ENCODE measurements at places on chromosomes 7 and 10. TPM values are rescaled to one million over a fixed set of nuclear protein-coding genes. Genes with fewer than 3 reads are reported as not detected.
A peak's percentile ranks its signal among the peaks of the same experiment; 100 is the strongest.

DNA sequence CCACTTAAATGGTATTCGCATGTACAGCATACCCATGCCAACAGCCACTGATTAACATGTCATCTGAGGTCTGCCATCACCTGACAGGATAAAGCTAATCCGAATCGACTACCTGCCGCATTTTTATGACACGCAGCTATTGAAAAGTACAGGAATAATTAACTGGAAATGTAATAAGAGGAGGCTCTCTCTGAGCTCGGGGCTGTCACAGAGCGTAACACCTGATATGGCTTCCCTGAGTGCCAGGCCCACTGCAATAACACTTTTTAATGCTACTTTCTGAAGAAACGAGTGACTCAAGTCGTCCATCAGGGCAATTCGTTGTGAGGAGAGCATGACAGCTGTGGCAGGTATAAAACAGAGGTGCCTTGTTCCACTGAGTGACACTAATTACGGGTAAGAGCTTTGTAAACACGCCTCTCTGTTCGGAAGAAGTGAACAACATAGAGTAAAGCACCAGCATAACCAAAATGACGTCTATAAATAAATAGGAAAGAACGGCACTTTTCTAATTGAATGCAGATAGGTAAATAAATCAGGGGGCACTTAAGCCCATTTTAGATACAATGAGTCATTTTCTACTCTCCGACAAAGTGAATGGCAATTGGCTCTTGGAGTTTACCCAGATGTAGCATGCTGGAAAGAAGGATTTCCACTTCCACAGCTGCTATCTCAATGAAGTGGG, 56.5 kb upstream of the CREB5 start:
- no peak for DNase-seq

DNA sequence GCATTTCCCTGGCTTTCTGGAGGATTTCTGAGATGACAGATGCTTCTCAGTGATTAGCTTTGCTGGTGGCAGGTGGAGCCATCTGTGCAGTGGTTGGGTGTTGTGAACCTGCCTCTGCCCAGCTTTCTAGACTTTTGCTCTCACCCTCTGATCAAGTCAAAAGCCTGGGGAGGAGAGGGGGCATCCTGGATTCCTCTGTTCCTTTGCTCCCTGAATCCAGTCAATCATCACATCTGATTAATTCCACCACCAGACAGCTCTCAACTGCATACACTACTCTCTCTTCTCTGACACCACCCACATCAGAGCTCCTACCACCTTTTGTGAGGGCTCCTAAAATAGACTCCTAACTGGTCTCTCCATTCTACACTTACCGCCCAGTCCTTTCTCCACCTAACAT, 283.5 kb downstream of the WDR11 start:
- no peak for DNase-seq

- DNase-seq = no peak
Measured at GRCh38 chr10:114715171-114715670, 57.1 kb upstream of the ABLIM1 start.

DNA sequence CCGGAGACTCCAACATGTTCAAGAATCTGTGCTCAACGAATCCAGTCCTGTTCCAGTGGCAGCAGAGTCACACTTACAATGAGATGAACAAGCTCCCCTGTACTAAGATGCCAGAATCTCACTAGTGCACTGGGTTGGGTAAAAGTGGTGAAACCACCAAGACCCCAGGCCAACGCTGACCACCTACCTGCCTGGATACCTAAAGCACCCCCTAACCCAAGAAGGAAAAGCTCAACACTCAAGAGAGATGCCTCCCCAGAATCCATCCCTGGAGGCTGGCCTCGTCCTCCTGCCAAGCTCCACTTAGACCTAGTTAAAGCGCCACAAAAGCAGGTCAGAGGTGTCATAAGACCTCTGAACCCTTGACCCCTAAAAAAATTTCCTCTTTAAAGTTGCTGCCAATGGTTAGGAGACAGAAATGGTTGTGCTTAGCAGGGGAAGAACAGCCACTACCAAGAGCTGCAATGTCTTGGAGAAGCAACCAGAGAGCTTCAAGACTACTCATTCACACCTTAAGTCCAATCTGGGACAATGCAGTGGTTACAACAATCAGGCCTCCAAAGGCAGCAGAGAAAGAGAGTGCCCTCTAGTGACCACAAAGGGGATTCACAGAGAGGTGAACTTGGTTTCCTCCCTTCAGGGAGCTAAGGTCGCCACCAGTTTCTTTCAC, 94.6 kb upstream of the MACROH2A2 start:
- peak; percentile 76 for DNase-seq

DNA sequence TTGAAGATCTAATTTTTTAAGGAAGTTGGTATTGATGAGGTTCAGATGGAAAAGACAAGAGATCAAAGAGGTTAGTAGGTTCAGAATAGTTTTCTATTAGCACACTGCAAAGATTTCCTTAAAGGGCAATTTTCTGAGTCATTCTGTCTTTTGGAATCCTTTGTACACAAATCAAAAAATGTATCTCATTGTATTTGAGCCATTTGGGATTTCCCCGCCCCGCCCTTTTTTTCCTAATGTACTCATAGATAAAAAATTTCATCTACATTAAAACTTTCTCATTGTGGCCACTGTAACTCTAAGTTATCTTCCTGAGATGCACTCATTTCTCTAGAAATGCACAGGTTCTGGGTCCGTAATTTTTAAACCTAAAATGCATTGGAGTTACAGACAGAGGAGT, 12.1 kb downstream of the GIMAP6 start:
- DNase-seq = no peak

GRCh38 chr7:150962553-150963399, 15.3 kb downstream of the KCNH2 start:
- DNase-seq = peak; percentile 89

DNA sequence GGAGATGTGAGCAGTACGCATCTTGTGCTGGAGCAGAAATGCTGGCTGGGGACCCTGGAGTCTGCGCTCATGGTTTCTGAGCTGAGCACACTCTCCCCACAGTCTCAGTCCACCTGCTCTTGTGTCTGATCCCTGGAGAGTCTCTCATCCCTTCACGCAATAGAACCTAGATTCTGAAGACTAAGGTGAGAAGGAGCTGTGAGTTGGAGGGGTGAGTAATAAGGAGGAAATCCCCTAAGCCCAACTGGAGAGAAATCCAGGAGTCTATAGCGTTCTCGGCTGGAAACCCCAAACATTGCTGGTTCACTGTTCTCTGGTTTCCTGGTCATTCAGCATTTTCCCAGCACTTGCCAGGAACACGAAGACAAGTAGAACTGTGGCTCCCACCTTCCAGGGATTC, 68.3 kb upstream of the SMNDC1 start:
- no peak for DNase-seq

The RBP4 gene
- not detected for total RNA-seq

DNA sequence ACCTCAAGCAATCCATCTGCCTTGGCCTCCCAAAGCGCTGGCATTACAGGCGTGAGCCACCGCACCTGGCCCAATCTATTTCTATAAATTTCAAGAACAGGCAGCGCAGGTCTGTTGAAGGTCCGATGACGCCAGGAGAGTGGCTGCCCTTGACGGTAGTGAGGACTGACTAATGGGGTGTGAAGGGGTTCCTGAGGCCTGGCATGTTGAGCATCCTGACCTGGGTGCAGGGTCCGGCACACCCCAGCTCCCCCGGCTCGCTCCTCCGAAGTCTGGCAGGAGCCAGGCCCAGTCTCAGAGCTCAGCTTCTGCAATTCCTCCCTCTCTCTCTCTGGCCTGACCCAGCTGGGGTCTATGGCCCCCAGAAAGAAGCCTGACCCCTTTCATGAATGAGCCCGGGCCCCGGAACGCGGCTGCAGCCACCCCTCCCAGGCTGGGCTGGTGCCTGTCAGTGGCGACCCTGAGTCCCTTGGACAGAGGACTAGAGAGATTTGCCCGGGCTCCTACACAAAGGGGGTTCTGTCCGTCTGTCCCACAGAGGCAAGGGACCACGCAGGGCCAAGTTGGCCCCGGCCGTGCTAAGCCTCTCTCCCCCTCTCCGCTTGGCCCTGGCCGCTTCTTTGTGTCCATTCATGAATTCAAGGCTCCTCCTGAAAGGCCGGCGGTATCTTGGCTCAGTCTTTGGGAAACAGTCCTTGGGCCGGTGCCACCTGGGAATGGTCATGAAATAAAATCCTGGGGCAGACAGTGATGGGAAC, 18.8 kb downstream of the MMD2 start:
- no peak for DNase-seq

All from activated CD4-positive, alpha-beta T cell treated with anti-CD3 and anti-CD28 coated beads, Interleukin-2, amount 10 ng/mL, durations not matched to agents 24 days and 14 days (primary cell).